ENCODE measurements at places on chromosomes 7 and 10.

DNA sequence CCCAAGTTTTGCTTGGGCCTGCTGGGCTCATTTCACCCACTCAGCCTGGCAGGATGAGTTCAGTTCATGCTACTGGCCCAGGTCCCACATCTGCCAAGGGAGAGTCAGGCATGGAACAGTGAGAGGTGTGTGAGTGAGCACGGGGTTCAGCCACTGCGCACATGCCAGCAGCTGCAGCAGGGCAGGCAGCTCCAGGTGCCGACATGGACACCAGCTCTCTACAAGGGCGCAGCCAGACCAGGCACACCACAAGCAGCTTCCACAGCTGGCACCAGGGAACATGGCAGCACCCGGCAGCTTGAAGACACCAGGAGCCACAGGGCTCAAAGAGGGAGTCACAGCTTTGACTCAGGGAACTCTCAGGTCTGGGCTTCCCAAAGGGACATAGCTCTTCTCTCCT, 938.0 kb downstream of the SORCS3 start:
- no peak for DNase-seq

DNA sequence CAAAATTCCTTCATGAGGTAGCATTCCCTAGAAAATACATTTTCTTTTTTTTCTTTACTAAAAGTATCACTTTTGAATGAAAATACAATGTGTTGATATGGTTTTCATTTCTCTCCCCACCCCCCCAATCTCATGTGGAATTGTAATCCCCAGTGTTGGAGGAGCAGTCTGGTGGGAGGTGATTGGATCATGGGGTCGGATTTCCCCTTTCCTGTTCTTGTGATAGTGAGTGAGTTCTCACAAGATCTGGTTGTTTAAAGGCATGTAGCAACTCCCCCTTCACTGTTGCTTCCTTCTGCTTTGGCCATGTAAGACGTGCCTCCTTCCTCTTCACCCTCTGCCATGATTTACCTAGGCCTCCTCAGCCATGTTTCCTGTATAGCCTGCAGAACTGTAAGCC, 790.3 kb upstream of the KCND2 start:
- DNase-seq = no peak

DNA sequence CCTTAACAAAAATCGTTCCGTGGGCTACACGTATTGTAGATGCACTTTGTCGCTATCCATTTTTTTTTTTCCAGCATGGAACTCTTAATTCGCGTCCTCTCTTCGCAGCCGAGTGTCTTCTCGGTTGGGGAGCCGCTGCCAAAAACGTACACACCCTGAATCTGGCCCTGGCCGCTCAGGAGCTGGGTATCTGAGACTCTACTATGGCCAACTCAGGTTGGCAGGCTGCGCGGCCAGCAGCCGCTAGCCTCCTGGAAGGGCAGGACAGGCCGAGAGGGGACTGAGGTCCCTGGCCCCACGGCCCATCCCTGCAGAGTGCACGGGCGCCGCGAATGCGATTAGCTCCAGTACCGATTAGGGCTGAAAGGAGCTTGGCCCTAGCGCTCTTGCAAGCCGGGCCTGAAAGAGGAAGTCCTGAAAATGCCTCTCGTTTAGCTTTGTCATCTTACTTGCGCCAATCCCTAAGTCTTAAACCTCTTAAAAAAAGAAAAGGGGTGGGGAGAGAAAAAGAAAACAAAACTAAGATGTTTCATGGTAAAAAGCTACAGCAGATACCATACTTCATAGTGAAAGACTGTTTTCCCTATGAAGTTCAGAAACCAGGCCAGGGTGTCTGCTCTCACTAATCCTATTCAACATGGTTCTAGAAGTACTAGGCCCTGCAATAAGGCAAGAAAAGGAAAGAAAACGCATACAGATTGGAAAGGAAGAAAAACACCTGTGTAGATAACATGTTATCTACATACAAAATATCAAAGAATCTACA, 113.2 kb upstream of the RHEB start:
- peak; percentile 80 for DNase-seq

DNA sequence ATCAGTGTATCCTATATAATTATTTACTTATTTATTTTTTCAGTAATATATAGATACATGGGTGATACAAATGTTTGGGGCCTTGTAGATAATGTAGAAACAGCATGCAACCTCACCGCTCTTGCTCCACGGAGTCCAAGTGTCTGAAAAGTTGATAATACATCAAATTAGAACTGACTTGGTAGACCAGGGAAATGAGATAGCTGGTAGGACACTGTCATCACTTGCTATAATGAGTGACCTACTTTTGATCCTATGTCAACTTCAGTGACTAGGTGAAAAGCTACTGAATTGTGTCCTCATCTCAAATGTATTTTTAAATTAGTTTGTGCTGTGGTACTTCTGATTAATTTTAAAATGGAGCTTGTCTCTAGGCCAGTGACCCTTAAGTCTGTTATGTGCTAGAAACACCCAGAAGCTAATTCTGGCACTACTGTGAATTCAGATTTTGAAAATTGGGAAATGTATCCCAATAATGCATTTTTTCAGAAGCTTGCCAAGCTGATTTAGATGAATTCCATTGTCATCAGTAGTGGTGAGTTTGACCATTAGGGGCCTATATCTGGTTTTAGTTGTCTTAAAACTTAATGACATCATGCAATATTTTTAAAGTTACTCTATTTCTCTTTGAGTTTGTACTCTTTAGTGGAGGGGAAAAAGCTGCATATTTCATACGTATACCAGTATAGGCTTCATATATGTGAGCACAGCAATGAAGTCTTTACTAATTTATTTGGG, 17.4 kb downstream of the CDK1 start:
- DNase-seq = no peak

- DNase-seq = no peak
Observed at GRCh38 chr10:126439942-126440341, 51.7 kb upstream of the ADAM12 start.

DNA sequence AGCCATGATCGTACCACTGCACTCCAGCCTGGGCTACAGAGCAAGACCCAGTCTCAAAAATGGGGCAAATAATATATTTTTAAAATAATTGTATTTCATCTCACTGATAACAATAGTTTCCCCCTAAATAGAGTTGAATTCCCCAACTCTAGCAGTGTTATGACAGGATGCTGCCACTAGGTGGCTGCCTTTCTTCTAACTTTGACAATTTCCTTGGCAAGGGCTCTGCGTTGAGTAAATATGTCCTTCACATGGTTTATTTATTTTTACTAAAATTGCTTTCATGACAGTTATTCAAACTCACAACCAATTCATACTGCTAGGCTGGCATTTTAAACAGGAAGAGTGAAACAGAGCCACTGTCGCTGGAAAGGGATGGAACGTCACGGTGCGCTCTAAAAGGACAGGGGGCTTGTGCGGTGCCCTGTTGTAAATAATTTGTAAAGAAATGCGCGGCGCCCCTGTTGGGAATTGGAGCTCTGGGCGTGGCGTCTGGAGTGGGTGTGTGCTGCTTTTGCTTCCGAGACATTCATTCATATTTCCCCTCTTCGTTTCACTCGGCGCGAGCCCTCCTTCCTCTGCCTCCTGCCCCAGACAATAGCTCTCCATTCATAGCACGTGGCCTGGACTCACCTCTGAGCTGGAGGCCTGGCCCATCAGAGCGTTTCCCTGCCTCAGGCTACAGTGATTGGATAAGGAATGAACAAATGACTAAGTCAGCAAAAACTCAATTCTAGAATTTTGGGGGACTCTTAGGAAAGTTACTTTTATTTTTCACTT, 20.5 kb upstream of the PITRM1 start:
- no peak for DNase-seq

- no peak for DNase-seq
Observed at GRCh38 chr7:99562832-99563231, 4.4 kb downstream of the ZNF655 start.

DNA sequence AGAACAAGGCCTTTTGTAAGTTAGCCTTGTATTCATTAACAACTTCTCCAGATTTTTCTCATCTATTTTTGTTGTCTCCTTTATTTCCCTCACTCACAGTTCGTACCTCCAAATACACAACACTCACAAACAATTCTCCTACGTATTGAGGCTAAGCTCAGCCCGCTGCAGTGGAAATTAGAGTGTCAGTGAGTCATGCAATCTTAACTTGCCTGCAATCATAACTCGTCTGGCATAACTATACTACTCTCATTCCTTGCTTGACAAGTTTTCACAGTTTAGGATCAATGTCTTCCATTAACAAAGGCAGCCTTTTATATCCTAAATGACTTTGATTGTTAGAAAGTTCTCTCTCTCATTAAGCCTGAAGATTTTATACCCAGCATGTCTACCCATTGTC, 23.8 kb downstream of the TMEM196 start:
- DNase-seq = no peak

GRCh38 chr7:22757338-22757994, 30.5 kb downstream of the IL6 start:
- no peak for DNase-seq

GRCh38 chr7:19104811-19105210, 12.6 kb downstream of the TWIST1 start:
- DNase-seq = no peak

DNA sequence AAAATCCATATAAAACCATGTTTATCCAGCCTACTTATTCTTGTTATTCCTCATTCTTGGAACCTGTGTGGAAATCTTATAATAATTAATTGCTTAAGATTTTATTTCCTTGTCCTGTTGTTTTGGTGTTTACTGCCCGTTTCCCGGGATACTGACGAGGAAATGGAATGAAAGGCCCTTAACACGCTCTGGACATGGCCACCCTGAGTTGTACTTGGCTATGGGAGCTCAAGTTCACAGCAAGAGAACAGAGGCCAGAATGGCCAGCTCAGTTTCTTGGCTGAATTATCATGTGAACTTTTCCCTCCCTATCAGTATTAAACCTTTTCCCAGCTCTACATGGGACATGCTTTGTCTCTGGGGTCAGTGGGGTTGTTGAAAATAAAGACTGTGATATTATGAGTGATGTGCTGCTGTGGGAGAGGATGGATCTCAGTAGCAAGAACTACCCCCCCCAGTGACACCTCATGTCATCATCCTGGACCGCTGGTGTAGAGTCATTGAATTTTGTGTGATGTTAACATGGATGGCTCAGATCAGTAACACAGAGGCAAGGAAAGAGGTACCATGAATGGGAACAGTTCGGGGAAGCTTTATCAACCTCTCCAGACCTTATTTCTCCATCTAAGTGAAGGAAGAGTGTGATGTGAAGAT, 87.0 kb upstream of the IGFBP3 start:
- no peak for DNase-seq

GRCh38 chr7:51430480-51431086, 114.0 kb upstream of the COBL start:
- DNase-seq = peak; percentile 69

- no peak for DNase-seq
Observed at GRCh38 chr7:16978358-16979244, 96.8 kb upstream of the AGR3 start.

DNA sequence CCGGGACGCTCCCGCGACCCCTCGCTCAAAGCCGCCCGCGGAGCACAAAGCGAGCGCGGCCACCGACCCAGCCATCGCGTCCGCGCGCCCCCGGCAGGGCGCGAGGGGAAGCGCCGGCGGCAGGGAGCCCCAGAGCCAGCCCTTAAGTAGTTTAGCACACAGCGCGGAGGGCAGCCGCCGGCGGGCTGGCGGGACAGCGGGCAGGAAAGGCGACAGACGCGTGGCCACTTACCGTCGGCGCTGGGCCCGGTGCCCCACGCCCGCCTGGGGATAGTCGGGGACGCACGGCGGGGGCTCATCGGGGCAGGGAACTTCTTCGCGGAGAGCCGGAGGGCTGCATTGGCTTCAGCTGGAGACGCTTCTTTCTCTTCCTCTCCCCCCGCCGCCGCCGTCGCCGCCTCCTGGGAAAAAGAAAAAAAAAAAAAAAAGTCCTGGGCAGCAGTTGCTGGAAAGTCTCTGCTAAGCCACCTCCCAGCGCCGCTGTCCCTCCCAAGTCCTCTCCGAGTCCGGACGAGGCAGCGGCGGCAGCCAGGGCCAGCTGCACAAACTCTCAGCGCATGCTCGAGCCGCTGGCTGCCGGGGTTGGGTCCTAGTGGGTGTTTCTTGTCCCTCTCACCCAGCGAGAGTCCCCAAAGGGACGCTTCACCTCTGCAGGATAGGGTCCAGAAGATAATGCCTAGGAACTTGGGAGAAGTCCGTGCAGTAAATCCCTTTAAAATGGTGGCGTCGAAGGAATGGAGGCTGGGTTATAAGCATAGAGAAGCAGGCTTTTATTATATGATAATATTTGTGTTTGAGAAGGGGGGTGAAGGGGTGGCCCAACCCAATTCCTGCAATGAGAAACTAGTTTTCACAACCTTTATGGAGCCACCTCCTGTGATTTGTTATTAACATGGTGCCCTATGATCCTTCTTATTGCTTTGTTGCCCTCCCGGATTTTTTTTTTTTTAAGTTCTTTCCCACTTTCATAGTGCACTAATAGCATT, at the start of gene TSPAN12:
Gene TSPAN12 (minus strand): TSS at position 557 of the 986 bp plus-strand sequence. CDS start 1,381 bp downstream, outside the sequence.
- peak; percentile 91 for DNase-seq

GRCh38 chr10:69406302-69406811, 10.4 kb downstream of the TACR2 start:
- DNase-seq = no peak

GRCh38 chr10:83941189-83941588, 198.1 kb upstream of the GHITM start:
- DNase-seq = no peak
